ENCODE measurements at places on chromosomes 16 and 17.

GRCh38 chr16:1454561-1454960 is 10.2 kb upstream of the CCDC154 start:
- DNase-seq, result no peak

GRCh38 chr17:56141046-56141839 is 12.0 kb upstream of the ANKFN1 start:
- DNase-seq, result no peak

- DNase-seq, result no peak
Observed at GRCh38 chr17:67194134-67194533, 50.9 kb downstream of the HELZ start.

GRCh38 chr17:58195518-58196123 is 3.1 kb downstream of the EPX start:
- DNase-seq, result no peak

GRCh38 chr17:78357177-78357586 is 2.7 kb downstream of the SOCS3 start:
- no peak for DNase-seq

DNA sequence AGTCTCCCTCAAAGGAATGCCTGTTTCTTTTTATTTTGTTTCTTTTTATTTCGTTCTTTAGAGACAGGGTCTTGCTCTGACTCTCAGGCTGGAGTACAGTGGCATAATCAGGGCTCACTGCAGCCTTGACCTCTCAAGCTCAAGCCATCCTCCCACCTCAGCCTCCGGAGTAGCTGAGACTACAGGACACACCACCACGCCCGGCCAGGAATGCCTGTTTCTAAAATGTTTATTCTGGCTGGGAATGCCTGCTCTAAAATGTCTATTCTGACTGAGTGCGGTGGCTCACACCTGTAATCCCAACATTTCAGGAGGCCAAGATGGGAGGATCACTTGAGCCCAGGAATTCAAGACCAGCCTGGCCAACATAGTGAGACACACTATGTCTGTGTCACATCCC is 2.5 kb upstream of the MMP28 start:
- DNase-seq, result no peak

DNA sequence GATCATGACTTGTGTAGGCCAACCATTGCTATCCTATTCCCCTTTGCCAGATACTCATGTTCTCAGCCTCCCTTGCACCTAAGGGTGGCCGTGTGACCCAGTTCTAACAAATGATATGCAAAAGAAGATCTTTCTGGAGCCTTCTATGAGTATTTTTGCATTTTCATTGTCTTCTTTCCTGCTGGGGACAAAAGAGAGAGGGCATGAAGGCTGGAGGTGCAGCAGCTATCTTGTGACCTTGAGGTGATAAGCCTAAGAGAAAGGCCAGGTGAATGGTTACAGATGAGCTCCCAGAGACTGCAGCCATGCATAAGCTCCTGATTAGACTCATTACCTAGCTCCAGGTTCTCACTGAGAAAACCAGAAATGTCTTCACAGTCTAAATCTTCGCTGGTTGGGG is 38.8 kb upstream of the PRKCB start:
- DNase-seq, result no peak

GRCh38 chr17:16962804-16963203 is 9.1 kb downstream of the TNFRSF13B start:
- DNase-seq, result no peak

DNA sequence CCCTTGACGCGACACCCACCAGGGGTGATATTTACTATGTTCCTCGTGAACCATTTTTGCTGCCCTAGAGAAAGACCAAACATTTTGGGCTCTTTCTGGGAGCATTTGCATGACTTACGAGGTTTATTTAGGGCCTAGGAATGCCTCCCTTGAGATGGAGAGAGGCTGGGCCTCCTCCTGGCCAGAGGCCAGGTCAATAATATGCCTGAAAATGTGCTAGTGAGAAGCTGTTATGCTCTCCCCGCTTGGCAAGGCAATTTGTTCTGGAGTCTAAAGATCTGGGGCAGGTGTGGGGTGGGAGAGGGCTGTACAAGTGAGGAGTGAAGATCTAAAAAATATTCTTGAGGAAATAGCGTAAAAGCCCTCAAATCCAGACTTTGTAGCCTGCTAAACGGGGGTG is 587.3 kb upstream of the CDH5 start:
- DNase-seq, result no peak

DNA sequence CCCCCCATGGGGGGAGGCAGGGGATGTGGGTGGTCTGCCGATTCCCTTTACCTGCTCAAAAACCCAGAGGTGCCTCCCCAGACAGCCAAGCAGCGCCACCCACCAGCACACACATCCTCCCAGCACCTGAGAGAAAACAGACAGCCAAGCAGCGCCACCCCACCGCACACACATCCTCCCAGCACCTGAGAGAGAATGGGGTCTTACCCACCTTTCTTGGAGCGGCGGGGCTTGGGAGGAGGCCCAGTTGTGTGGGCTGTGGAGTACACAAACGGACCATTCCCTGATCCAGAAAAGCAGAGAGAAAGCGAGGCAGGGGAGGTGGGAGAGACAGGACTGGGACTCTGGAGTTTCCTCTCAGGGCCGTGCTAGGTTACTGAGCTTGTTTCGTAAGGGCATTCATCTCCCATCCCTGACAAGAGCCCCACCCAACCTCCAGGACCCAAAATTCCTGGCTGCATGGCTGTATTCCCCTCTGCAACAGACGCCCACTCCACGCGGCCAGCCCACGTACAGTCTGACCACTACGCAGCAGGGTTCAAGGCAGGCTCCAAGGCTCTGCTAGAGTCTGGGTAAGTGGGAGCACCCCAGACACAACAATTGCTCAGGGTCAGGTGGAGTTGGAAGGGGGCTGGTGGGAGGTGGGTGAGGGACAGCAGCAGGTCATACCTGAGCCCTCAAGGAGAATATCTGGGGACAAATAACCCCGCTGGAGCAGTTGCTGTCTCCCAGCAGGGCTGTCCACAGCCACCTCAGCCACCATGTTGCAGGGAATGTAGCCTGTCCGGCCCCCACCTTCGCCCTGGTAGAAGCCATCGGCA is 22.3 kb downstream of the TSPOAP1 start:
- DNase-seq, result no peak

- DNase-seq, result no peak
Observed at GRCh38 chr16:85129876-85130704, 17.8 kb upstream of the CIBAR2 start.

DNA sequence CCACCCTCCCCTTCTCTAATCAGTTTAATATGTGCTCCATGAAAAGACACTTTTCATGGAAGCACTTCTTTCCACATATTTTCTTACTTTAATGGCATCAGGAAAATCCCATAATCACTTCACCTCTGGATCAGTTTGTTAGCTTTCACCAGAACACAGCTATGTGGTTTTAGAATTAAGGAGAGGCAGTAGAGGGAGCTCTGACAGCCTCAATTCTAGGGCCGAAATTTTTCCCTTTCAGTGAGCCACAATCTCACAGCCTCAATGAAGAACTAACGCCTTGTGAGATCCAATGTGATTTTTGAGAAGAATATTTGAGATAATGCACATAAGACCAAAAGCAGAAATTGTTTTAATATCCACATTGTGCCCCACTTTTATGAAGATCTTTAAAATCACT is 1494.0 kb upstream of the CDH8 start:
- DNase-seq, result no peak

- DNase-seq, result no peak
Observed at GRCh38 chr17:17156107-17156506, 50.0 kb downstream of the PLD6 start.

DNA sequence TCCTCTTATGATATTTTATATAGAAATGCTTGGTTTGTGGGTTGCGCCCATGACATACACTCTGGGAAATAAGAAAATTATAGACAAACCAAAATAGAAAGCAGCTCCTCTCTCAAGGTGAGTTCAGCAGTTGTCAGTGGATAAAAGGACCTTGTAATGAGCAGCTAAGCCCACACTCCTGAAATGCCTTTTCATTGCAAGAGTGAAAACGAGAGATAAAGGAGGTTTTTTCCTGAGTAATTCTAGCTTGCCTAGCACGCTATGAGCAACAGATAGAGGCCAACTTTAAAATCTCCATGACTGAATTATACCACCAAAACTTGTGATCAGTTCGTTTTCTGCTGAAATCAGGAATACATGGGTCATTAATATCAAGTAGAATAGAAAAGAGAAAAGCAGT is 261.8 kb upstream of the CACNG5 start:
- DNase-seq, result no peak

DNA sequence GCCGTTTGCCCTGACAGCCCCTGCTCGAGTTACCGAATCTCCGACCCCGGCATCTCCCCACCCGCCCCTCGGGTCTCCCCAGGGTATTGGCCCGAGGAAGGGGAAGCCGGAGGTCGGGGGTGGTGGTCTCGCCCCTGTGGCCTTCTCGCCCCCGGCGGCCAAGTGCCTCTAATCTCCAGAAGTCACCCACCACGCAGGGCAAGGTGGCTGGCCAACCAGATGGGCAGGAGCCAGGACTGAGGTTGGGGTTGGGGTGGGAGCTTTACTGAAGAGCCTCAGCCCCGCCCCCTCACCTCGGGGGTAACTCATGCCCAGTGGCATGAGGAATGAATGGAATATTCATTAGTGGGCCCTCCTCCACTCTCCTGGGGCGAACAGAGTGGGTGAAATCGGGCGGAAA is 637 bp downstream of the DHRS11 start:
- DNase-seq, result peak; percentile 67

GRCh38 chr16:56343661-56344517 is 81.5 kb downstream of the AMFR start:
- no peak for DNase-seq

- no peak for DNase-seq
Observed at GRCh38 chr17:82117139-82118090, 19.4 kb upstream of the FASN start.

- no peak for DNase-seq
Observed at GRCh38 chr17:66971264-66971663, 6.8 kb downstream of the CACNG4 start.

- DNase-seq, result no peak
Observed at GRCh38 chr17:36468903-36469635, 17.4 kb upstream of the ZNHIT3 start.

DNA sequence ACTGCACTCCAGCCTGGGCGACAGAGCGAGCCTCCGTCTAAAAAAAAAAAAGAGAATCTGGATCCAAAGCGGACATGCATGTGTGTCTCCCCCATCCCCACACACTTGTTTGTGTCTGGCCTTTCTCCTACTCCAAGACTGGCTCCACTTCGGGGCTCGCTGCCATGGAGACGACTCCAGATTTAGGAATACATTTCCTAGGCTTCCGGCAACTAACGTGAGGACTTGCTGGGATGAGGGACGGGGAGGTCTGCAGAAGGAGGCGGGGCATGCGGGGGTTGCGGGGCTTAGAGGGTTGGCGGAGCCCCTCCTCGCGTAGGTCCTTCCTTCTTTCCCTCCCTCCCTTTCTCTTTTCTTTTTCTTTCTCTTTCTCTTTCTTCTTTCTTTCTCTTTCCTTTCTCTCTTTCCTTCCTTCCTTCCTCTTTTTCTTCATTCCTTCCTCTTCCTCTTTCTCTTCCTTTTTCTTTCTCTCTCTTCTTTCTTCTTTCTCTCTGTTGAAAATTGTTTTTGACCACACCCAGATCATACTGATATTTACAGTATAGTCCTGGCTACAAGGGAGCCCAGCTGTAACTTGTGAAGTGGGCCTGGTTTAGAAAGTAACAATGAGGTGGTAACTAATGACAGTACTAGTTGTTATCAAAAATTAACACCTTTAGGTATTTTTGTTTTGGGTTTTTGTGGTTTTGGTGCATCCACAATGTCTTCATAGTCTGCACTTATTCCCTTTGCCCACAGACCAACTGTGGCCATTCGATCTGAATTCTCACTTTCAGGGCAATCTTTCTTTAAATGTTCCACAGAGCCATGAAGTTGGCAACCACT is 25.2 kb downstream of the MIS12 start:
- DNase-seq, result no peak

DNA sequence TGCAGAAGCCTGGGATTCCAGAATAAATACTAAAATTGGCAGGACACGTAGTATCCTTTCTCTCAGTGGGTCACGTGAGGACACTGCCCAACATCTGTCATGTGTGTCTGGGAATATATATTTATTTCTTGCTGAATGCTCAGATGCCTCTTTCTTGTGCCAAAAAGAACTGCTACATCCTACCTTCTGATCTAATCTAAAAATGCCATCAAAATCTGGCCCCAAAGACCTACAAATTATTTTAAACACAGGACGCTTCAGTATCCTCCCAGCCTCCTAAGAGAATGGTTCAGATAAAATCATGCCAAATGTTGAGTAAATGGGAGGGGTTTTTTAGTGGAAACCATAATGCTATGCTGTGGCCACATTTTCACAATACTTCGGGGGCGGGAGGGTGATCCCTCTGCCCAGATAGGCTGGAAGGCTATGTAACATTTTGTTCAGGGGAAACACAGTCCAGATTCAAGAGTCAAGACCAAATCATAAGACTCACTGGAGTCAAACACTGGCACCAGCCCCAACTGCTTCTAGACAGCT is 22.9 kb upstream of the CORO6 start:
- DNase-seq, result peak; percentile 56

DNA sequence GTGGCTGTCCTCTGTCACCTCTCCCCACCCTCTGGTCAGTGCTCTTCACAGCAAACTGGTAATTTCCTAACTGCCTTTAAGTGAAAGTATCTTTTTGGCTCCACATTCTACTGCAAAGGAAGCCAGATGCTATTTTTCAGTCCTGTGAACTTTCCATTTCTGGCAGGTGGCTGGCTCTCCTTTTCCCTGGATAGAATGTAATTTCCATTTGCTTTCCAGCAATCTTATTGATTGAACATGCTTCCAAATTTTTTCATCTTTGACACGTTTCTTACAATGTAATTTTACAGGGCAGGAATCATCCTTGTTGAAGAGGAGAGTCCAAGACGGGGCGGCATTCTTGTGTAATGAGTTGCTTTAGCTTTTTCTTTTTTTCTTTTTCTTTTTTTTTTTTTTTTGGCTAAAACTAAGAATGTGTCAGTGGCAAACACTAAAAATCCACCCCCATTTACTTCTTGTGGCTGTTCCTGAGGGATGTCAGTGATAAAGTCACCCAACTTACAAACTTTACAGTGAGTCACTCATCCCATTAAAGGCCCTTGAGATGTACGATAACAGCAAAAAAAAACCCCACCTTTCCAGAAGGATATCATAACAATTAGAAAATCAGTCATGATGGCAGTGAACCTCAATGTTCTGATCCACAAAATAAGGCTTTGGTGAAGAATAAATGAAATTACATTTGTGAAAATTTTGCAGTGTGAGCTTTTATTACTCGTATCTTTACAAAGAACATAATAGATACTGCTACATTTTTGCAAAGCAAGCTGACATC is 29.4 kb upstream of the PRKCA start:
- no peak for DNase-seq

DNA sequence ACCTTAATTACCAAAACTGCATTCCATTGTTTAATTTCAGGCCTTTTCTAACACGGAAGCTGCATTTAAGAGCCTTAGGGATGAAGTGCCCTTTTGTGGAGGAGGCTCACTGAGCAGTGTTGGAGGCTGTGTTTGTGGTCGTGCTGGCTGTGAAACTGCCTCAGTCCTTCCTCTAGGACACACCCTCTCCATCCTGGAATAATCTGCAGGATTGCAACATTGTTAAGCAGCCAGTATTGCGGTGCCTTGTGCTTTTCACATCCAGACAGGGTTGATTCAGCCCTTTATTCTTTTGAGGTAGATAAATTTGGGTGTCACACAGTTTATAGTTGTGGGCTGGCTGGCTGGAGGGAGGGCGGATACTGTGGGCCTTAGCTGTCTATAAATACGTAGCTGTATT is 141.6 kb downstream of the CDRT15L2 start:
- no peak for DNase-seq

Data from suppressor macrophage (primary cell).